ENCODE measurements at places on chromosomes 6 and 20. TPM values are rescaled to one million over a fixed set of nuclear protein-coding genes. Genes with fewer than 3 reads are reported as not detected.

DNA sequence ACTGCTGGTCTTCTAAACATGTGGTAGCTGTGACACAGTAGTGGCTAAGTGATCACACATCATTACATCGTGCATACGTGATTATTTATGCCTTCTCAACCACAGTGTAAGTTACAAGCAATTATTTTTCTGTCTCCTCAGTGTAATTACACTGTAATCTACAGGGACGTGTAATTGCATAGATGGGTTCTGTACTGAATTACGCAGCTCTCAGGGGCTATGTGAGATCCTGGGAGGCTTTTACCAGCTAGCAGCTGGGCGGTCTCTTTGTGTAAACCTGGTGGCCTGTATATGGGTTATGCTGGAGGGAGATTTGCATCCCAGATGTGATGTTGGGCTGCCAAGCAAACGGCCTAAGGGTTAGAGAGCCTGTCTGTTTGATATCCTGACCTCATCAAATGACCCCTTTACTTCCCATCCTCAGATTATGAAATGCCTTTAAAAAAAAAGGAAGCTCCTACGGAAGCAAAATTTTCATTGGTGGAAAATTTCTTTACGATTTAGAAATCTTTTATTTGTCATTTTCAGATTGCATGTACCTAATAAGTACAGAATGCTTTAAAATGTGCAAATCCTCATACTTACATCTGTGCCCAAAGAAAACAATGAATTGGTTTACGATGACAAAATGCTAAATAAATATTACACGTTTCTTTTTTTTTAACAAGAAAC lies 402.8 kb upstream of the JAG1 start:
- no peak for DNase-seq

- no peak for DNase-seq
Measured at GRCh38 chr6:35076997-35077712, 64.0 kb downstream of the TCP11 start.

The RSPH9 gene
- not detected for total RNA-seq

The DEF6 gene
- total RNA-seq = 0.06 TPM

- no peak for DNase-seq
Measured at GRCh38 chr6:18897350-18897749, 510.2 kb downstream of the RNF144B start.

GRCh38 chr6:167512696-167513375 lies 187.9 kb downstream of the TTLL2 start:
- no peak for DNase-seq

The DPPA5 gene
- not detected for total RNA-seq

The HAO1 gene
- total RNA-seq = not detected

- DNase-seq = no peak
Measured at GRCh38 chr6:35312076-35312800, 14.6 kb downstream of the DEF6 start.

The PABPC1L gene
- total RNA-seq = 7.4 TPM

- DNase-seq = no peak
Measured at GRCh38 chr20:46899621-46900020, 5.0 kb downstream of the EYA2 start.

DNA sequence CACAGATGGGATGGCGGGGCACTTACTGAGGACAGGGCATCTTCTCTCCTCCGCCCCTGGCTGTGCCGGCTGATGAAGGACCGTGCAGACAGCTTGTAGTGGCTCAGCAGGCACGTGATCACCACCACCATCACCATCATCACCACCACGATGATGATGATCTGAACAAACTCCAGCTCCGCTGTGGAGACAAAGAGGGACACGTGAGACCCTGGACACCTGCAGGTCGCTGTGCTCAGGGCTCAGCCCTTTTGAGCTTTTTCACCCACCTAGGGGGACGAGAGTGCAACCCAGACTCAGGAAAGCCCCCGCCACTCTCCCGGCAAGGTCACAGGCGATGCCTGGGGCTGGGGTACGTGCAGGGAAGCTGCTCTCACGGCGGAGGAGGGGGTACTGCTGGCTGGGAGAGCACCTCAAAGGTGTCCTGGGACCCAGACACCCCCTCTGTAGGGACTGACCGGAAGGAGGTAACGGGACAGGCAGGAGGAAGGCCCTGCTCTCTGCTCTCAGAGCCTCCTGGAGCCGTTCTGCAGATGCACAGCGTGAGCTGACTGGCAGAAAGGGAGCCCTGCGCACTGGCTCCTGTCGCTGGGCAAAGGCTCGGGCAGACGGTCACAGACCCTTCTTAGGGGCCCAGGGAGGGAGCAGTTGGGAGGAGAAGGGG lies 39.4 kb upstream of the ZBP1 start:
- DNase-seq = no peak

DNA sequence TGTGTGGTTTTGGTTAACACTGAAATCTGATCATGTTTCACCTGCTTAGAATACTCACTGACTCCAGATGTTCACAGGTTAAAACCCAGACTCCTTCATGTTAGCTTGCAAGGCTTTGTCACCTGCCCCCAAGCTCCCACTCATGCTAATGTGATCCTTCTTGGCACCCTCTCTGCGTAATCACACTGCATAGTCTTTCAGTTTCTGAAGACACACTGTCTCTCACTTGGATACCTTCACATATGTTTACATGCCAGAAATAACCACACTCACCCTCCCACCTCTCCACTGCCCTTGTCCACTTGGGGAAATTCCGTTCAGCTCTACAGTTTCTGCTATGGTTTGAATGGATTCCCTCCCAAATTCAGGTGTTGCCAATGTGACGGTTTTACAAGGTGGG lies 234.7 kb upstream of the SASH1 start:
- DNase-seq = no peak

The RAD21L1 gene
- total RNA-seq = 0.19 TPM

DNA sequence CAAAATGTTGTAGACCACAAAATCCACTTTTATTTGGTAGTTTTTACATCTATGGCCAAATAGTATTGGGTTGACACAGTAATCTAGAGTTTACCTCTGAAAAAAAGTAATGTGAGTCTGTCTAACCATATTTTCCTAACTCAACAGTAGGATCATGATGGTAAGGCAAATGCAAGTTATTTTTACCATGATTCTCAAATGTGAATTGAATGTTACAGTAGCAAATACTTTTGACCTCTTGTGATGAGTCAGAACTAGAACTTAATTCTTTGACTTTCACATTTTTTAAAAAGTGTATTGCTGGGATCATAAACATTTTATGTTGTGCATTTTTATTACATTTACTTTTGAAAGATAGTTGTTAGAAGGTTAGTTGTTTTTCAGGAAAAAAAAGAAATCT lies 22.0 kb downstream of the RNF146 start:
- peak; percentile 29 for DNase-seq

The ZBTB46 gene
- 9.1 TPM for total RNA-seq

The MOXD1 gene
- total RNA-seq = 22.6 TPM

GRCh38 chr6:75201021-75201420 lies 4.8 kb downstream of the COL12A1 start:
- DNase-seq = no peak

DNA sequence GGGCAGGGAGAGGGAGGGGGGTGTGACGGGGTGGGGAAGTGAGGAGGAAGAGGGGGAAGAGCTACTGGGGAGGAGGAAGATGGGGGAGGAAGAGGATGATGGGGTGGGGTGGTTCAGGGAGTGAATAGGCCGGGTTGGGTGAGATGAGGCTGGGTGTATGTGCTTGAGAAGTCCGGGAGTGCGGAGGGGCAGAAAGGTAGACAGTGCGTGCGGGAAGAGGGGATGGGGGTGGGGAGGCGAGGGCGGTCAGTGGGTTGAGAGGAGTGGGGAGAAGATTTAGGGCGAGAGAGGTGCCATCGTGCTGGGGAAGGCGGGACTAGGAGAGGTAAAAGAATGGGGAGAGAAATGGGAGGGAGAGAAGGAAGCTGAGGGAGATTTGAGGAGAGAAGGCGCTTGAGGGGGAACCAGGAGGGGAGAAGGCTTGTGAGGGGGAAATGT lies 30.9 kb upstream of the NOTCH4 start:
- DNase-seq = no peak

- no peak for DNase-seq
Measured at GRCh38 chr6:36719126-36719525, 21.5 kb downstream of the RAB44 start.

- DNase-seq = peak; percentile 90
Measured at GRCh38 chr6:44216677-44217331, at the start of gene MYMX. Gene MYMX (plus strand): TSS chr6:44216926. CDS start chr6:44217472, 546 bp downstream.

The SLC35A1 gene
- 12.3 TPM for total RNA-seq

GRCh38 chr6:166346965-166347364 lies 4.6 kb upstream of the SFT2D1 start:
- DNase-seq = no peak

DNA sequence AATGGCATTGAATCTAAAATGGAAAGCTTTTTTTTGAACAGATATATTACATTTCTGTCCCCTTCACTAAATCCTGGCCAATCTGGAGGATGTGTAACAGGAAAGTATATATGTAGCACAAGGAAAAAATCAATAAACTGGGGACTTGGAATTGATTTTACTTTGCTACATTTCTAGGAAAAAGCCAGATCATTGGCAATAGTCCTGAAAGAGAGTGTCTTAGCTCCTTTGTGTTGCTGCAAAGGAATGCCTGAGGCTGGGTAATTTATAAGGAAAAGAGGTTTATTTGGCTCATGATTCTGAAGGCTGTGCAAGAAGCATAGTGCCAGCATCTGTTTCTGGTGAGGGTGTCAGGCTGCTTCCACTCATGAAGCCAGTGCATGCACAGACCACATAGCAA lies 574.9 kb downstream of the HTR1B start:
- no peak for DNase-seq

- no peak for DNase-seq
Measured at GRCh38 chr20:55471052-55472006, 534.0 kb downstream of the CBLN4 start.

The PROCR gene
- total RNA-seq = 44.4 TPM

- no peak for DNase-seq
Measured at GRCh38 chr6:19879663-19880062, 42.5 kb downstream of the ID4 start.

The OPRL1 gene
- 1.2 TPM for total RNA-seq

The KIF16B gene
- total RNA-seq = 8.6 TPM

DNA sequence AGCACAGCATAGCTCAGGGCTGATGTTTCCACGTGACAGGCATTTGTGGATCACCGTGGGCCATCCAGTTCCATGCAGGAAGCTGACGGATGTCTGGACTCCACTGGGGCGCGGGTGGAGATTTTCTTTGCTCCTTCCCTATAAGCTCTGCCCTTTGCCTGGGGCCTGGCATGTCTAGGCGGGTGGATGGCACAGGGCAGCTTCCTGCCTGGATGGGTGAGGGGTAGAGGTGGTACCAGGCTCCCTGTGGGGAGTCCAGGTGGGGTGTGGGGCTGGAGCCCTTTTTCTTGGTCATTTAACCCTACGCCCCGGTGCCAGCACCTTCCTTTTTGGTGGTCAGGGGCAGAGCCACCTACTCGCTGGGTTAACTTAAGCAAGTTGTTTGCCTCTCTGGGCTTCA lies 10.4 kb downstream of the FAM110A start:
- no peak for DNase-seq

- no peak for DNase-seq
Measured at GRCh38 chr6:168136001-168136400, 57.0 kb upstream of the FRMD1 start.

- peak; percentile 54 for DNase-seq
Measured at GRCh38 chr6:146785001-146785585, 186.3 kb downstream of the ADGB start.

The LAMP5 gene
- total RNA-seq = 1.0 TPM

GRCh38 chr20:58699623-58700107 lies 7.1 kb downstream of the NPEPL1 start:
- DNase-seq = no peak

The SUMO4 gene
- total RNA-seq = 0.34 TPM

GRCh38 chr6:137978252-137978896 lies 111.3 kb downstream of the TNFAIP3 start:
- DNase-seq = no peak

DNA sequence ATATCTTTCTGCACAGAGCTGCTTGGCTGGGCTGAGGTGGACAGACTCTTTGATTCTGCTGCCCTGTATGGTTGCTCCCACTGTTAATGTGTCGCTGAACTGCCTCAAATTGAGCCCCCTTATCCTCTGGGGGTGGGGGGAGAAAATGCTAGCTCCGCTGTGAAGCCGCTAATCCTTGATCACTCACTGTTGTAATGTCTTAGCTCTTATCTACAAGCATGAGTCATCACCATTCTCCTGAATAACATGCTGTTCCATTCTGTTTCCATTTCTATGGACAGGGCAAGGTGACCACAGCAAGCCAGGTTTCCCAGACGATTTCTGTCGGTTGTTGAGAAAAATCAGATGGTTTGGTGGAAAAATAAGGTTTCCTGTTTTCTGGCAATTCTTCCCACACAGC lies 218.4 kb upstream of the GGTLC1 start:
- DNase-seq = no peak

The TMEM217 gene
- 0.40 TPM for total RNA-seq

The EFCAB8 gene
- total RNA-seq = not detected

GRCh38 chr6:25296217-25296905 lies 17.2 kb downstream of the CARMIL1 start:
- no peak for DNase-seq

DNA sequence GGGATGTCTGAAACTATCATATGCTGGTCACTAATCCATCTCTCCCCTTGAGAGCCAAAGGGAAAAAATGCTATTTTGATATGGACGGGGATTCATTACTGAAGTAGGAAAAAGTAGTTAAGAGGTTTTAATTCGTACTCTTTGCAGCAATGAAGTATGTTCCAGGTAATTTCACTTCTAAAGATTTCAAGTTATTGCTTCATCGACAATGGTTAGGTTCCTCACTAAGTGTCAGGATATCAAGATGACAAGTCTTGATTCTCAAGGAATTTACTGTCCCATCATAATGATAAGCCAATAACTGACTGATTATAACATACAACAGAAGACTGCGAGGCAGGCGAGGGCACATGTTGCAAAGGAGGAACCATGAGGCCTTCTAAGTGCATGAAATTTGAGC lies 57.0 kb downstream of the GMDS start:
- DNase-seq = no peak

DNA sequence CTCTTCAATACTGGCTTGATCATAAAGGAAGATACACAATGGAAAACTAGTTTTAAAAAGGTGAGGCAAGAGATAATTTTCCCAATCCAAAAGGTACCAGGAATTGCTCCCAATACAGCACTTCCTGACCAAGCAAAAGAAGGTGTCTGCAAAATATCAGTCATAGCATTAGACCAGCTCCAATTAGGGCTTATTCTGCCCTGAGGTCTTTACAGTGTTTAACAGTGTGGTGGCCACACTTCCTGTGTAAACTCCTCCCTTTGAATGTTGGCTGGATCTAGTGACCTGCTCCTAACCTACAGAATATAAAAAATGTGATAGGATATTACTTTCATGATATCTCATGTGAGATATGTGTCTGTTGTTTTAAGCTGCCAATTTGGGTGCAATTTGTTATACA lies 57.1 kb upstream of the BTN3A2 start:
- no peak for DNase-seq

The PHACTR2 gene
- 32.3 TPM for total RNA-seq

The EPB41L1 gene
- total RNA-seq = 12.8 TPM

- DNase-seq = peak; percentile 93
Measured at GRCh38 chr20:34037767-34038166, 44.1 kb downstream of the RALY start.
